ENCODE measurements at places on chromosomes 3 and 15.

DNA sequence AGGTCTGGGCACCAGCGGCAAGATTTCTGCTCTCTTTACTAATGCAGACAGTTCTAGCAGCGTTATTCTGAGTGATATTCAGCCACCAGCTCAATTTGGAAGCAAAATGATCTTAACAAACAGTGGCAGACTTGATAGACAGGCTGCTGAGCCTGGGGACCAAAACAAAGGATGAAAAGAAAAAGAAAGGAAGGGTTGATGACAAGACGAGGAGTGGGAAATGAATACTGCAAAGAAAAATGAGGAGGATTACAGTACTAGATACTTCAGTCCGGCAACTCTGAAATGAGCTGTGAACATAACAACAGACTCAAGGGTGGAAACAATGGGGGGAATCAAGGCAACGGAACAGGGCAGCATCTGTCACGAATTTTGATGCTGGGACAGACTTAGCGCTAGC, 28.8 kb downstream of the FHIT start:
- no peak for DNase-seq

GRCh38 chr15:76234337-76234889, 76.9 kb downstream of the ETFA start:
- DNase-seq: no peak

GRCh38 chr3:195246581-195246995, 24.4 kb downstream of the XXYLT1 start:
- DNase-seq: no peak

DNA sequence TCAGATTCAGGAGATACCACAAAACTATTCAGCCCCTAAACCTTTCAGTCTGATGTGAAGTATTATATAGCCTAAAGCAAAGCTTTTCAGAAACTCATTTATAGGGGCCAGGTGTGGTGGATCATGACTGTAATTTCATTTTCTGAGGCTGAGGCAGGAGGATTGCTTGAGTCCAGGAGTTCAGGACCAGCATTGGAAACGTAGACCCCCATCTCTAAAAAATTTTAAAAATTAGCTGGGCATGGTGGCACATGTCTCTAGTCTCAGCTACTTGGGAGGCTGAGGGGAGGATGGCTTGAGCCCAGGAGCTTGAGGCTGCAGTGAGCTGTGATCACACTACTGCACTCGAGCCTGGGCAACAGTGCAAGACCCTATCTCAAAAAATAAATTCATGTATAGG, 60.0 kb downstream of the TMOD3 start:
- no peak for DNase-seq

DNA sequence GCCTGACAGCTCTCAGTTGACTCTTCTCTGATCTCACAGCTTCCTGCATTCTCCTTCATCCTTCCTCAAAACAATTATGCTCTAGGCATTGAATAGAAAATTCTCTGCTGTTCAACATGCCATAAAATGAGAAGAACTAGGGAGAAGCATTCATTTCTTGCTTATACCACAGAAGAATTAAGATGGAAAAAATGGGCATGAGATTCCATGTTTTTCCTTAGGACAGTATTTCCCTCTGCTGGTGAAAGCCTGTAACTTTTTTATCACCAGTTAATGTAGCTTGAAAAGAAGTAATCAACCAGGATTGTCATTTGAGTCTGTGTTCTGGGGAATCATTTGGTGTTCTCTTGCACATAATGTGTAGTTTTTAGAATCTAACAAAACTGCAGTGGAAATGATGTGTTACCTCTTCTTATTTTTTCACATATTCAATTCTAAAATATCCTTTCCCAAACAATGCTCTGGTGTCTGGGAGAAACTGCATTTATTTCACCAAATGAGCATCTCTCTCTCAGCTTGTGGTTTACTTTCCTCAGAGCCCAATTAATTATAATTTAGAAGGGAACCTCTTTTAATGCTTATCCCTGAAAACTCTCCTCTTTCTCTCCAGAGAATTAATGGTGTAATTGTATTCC, 92.8 kb upstream of the DCBLD2 start:
- DNase-seq: peak; percentile 79

DNA sequence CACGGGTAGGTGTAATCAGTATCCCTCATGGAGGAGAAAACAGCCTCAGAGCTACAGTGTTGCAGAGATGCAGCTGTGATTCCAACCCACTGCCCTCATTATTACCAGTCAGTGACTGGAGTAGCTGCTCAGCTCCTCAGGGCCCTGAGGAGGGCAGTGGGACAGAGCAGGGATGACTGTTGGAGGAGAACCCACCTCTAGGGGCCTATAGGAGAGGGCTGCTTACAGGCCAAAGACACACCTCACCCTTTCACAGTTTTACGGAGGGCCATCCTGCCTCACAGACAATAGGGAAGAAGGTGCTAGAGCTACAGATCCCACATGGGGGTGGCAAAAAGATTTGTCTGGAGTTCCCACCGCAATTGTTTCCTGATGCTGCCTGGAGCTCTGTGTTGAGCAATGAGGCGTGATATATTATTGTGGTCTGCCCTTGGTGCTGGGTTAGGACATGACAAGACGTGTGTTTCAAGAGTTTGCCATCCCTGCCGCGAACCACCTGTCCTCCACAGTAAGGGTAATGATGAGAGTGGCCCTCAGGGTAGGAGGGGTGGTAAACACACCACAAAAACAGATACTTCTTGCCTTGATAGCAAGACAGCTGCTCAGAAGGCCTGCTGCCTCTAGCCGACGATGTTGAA, 140.5 kb upstream of the TPM1 start:
- DNase-seq: no peak

DNA sequence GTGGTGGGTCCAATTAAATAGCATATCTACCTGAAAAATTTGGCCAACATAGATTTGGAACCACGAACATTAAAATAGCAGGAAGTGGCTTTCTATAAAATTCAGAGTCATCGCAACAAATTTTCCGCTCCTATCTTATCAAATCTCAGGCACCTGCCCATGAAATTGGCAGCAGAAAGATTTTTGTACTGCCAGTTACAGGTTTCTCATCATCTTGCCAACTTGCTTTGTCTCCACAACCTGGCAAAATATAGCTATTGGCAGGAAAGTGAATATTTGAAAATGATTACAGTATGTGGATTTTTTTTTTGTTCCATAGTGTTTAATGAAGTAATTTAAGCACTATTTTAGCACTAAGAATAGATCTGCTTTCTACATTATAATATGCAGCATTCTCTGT, 161.6 kb upstream of the LRRC3B start:
- DNase-seq: no peak

- no peak for DNase-seq
These were observed 80.1 kb downstream of the SATB1 start for GRCh38 chr3:18345015-18345367.

- no peak for DNase-seq
These were observed 6.6 kb downstream of the KATNBL1 start for GRCh38 chr15:34203305-34203704.

DNA sequence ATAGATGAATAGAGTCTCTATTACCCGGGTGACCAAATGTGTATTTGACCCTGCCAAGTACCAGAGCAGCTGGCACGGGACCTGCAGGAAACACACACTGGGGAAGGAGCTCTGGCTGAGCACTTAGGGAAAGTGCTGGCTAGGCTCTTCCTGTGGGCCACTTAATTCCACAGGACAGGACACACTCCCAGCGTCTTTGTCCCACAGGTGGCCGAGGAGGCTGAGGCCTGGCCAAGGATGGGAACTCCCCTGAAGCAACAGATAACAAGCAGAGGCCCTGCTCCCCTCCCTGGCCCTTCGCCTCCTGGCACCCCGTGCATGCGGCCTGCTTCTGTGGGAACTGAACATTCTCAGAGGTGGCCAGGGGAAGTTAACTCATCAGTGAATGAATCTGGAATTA, 180.8 kb downstream of the ATP10A start:
- no peak for DNase-seq

DNA sequence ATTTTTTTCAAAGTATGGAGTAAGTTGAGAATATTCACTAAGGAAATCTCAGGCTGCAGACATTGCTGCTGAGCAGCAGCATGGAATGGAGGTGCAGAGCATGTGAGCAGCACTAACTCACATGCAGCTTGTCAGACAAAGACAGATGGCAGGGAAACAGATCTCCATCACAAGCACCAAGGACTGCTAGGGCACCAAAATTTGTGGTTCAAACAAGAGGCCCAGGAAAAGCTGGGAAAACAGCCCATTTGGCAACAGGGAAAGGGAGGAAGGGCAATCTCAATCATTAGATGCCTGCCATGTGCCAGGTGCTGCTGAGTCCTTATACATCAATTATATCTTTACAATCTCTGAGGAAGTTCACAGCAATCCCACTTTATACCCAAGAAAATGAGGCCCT, 47.2 kb upstream of the EIF1B start:
- no peak for DNase-seq

DNA sequence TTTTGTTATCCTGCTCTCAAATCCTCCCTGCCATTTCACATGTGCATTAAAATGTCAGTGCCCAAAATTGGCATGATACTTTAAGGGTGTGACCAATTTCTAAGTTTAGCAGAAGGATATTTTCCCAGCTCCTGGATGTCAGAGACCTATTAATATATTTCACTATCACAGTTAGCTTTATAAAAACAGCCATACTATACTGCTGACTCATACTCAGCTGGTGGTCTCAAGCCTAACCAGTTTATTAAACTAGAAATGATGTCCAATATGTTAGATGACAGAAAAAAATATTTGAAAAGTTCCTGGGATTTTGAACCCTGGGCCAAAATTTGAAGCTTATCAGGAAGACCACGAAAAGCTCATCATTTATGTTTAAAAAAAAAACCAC, 60.9 kb upstream of the ZNF280D start:
- DNase-seq: no peak

- no peak for DNase-seq
These were observed 213.8 kb downstream of the RPLP1 start for GRCh38 chr15:69666441-69666882.

GRCh38 chr3:137047240-137047639, 89.5 kb downstream of the IL20RB start:
- no peak for DNase-seq

DNA sequence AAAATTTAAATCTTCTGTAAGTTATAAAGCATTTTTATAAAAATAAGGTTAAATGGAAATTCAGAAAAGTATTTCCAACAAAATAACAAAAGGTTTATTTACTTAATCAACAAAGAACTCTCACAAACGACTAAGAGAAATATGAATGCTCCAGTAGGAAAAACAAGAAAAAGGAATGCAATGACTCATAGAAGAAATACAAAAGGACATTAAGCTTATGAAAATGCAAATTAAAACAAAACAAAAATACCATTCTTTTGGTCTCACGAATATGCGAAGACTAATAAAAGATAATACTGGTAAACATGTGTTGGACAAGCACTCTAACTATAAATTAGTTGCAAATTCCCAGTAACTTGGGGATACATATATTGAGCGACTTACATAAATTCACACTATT, 17.5 kb upstream of the TBC1D5 start:
- DNase-seq: no peak

- DNase-seq: no peak
These were observed 37.8 kb upstream of the BCL6 start for GRCh38 chr3:187783098-187783497.

- DNase-seq: no peak
These were observed 471 bp downstream of the NKIRAS1 start for GRCh38 chr3:23916152-23916885.

DNA sequence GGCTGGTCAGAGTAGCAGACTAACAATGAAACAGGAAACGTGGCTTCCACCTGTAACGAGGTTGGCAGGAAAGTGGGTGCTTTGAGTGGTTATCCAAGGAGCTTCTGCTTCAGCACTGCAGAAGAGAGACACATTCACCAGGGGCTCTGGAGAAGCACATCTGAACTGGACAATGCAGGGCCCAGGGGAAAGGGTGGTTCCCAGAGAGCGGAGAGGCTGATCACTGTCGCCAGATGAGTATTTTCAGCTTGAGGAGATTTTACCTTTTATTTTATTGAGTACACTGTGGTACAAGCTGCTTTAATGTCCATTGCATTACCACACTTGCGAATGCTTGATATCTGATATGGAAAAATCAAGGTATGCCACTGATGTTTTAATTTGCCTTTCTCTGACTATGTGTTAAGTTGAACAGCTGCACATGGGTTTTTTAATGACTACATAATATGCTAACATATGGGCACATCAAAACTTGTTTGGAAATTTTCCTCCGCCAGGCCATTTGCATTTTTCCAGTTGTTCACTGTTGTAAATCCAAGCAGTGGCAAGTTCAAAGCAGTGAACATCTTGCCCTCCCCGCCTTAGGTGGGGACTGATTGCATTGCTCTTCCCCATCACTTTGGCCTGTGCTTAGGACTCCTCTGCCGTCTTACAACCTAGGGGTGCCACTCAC, 52.1 kb downstream of the LRTM1 start:
- no peak for DNase-seq

GRCh38 chr3:40862946-40863345, 336.4 kb upstream of the CTNNB1 start:
- DNase-seq: no peak

DNA sequence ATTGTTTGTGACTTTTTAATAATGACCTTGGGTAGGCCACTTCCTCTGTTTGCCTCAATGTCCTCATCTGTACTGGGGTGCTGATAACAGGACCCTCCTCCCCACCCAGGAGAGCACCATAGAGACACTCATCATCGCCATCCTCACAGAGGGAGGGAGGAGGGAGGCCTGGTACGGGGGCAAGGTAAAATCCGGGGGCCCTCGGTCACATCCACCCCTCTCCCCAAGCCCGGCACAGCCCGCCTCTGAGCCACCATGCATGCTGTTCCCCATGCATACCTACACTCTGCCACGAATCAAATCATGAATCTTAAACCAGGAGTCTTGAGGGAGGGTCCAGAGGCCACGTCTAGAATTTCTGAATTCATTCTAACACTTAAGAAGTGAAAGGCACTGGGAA, 74.9 kb upstream of the IQSEC1 start:
- no peak for DNase-seq

GRCh38 chr3:122314228-122314876, 10.7 kb upstream of the CSTA start:
- peak; percentile 72 for DNase-seq

DNA sequence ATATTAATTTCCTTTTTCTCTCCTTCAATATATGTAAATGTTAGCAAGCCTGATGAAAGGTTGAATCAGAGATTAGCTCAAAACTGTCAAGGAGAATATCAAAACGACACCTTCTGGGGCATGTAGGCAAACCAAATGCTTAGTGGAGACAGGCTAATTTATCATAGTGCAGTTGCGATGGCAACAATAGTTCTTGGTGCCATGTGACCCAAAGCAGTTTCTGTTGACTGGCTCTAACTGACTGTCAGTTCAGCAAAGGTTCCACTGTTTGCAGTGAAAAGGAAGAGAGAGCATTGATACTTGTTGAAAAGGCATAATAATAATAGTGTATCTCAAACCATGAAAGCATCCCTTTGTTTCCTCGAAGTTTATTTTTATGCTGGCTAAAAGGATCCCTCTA, 513.9 kb downstream of the NLGN1 start:
- DNase-seq: no peak

DNA sequence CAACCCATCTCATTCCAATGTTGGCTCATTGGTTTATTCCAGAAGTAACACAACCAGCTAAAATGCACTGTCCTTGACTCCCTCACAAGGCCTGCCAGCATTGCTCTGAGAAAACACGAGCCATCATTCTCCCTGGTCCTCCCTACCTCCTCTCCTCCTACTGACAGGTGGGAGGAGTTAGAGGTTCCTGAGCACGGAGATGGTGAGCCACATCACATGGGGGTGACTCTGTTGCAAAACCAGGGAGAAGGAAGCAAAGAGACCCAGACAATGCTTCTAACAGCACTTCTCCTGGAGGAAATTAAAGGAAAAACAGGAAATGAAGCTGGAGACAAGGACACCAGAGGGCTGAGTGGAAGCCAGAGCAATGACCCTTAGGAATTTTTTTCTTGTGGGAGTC, 667.4 kb downstream of the NTRK3 start:
- DNase-seq: no peak

All from HT-29 (cell line).